GM12864 (cell line): ENCODE measurements at places on chromosomes 1 and 21.

DNA sequence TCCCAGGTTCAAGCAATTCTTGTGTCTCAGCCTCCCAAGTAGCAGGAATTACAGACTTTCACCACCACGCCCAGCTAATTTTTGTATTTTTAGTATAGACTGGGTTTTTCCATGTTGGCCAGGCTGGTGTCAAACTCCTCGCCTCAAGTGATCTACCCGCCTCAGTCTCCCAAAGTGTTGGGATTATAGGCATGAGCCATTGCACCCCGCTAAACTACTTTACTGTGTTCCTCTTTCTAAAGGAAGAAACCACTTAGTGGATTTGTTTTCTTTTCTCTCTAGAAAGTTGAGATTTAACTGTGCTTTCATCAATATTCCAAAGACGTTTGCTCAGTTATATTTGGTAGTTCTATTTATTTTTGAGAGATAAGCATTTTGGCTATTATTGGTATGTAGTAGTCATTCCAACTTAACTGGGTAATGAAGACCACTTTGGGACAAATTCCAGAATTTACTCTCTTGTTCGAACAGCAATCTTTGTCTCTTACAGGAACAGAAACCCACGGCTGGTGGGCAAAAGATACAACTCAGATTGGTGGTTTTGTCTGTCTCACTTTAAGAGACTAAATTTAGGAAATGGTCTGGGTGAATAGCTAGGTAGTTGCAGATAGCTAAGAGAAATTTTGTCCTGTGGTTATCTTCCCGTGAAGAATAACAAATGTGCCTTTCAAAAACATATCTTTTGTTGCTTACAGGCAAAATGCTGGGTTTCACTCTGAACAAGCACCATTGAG, 103.5 kb upstream of the CD55 start:
- DNase-seq, result no peak

GRCh38 chr1:239056940-239057339, 329.4 kb upstream of the CHRM3 start:
- DNase-seq, result no peak

- DNase-seq, result no peak
Observed at GRCh38 chr1:169741666-169742394, 8.0 kb upstream of the SELE start.

GRCh38 chr1:21604208-21604957, 64.8 kb downstream of the RAP1GAP start:
- DNase-seq, result no peak

DNA sequence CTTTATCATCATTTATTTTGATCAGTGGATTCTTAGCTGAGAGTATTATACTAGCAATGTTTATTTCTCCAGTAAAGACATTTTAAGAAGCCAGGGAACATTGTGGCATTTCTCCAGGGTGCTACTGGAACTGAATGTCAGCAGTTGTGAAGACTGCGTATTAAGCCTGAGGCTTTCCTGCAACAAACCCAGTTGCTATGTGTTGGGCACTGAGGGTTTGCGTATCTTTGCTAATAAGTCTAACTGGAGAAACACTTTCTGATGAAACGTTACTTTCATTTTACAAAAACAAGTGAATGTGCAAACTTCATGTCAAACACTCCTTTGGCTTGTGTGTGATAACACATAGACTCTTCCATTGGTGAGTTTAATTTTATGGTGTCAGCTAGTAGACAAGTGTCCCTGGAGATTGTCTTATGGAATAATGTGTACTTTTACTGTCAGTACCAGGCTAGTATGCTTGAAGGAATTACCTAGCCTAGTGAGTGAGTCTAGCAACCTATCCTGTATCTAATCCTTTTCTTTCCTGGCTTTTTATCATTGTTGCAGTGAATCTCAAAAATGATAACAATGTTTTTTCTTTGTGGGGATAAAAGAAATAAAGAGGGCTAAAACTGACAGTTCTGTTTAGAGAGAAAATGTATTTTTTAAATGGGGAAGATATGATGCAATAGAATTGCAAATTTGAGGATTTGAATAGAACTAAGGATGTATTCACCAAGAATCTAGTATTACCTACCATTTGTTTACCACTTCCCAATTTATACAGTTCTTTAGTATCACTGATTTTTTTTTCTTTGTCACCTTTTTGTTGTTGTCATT, 70.1 kb downstream of the MTR start:
- no peak for DNase-seq

GRCh38 chr1:33081554-33082305, 777 bp downstream of the AZIN2 start:
- no peak for DNase-seq

GRCh38 chr1:41175546-41175945, 66.6 kb downstream of the SCMH1 start:
- no peak for DNase-seq

DNA sequence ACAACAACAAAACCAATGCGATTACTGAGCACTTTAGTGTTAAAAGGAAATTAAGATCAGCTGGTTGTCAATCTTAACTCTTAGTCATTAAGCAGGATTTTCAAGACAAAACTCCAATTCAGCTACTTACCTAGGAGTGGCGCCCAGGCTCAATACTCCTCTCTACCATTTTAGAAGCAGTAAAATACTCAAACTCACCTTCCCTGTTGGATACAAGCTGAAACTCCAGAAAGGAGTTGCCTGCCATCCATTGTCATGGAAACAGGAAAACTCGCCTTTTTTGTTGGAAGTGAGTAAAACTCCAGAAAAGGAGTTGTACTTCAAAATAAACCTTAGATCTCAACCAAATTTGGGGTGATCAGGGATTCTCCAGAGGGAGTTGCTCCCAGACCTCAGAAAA, 127.0 kb upstream of the F3 start:
- no peak for DNase-seq

DNA sequence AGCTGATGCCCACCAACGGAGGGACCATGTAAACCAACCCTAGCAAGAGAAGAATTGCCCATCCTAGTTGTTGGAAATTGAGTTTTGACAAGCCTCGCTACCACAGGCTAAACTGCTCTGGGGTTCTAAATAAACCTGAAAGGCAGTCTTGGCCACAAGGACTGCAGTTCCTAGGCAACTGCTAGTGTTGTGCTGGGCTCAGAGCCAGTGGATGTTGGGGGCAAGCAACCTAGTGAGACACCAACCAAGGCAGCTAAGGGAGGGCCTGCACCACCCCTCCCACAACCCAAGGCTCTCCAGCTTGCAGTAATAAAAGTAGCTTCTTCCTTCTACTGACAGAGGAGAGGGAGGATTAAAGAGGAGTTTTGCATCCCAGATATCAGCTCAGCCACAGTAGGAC, 102.4 kb upstream of the PKN2 start:
- no peak for DNase-seq

DNA sequence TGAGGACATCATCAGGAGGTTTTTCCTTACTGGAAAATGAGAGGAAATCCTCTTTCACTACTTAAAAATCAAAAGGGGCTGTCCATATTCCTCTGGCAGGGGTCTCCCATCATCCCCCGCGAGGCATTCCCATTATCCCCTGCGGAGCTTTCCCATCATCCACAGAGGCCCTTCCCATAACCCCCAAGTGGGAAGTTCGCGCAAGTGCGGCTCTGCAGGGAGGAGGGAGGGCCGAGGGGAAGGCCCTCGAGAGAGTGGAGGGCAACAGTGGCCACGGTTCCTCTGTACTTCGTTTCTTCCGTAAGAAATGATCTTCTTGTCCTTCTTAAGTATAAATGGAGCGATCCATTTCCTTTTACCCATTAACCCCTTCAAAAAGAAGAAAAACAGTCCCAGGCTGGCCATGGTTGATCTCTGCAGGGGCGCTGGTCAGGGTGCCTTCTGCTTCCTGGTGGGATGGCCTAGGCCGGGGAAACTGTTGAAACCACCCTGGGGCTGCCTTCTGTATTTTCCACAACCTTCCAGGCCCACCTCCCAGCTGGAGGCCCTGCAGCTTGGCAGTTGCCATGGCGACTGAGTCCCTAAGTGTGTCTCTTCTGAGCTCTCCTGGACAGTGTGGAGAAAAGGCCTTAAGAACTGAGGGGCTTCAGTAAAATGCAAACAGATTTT, 3.6 kb upstream of the RSPH1 start:
- DNase-seq, result no peak

- no peak for DNase-seq
Observed at GRCh38 chr1:243526180-243526579, 270.3 kb downstream of the SDCCAG8 start.

DNA sequence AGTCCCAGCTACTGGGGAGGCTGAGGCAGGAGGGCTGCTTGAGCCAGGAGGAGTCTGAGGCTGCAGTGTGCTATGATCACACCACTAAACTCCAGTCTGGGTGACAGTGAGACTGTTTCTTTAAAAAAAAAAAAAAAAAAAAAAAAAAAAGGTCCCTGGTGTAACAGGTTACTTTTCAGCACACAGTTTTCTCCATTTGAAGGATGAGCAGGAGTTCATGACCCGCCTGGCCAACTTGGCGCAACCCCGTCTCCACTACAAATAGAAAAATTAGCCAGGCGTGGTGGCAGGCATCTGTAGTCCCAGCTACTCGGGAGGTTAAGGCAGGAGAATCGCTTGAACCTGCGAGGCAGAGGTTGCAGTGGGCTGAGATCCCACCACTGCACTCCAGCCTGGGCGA, 12.4 kb downstream of the HNRNPR start:
- DNase-seq, result no peak

DNA sequence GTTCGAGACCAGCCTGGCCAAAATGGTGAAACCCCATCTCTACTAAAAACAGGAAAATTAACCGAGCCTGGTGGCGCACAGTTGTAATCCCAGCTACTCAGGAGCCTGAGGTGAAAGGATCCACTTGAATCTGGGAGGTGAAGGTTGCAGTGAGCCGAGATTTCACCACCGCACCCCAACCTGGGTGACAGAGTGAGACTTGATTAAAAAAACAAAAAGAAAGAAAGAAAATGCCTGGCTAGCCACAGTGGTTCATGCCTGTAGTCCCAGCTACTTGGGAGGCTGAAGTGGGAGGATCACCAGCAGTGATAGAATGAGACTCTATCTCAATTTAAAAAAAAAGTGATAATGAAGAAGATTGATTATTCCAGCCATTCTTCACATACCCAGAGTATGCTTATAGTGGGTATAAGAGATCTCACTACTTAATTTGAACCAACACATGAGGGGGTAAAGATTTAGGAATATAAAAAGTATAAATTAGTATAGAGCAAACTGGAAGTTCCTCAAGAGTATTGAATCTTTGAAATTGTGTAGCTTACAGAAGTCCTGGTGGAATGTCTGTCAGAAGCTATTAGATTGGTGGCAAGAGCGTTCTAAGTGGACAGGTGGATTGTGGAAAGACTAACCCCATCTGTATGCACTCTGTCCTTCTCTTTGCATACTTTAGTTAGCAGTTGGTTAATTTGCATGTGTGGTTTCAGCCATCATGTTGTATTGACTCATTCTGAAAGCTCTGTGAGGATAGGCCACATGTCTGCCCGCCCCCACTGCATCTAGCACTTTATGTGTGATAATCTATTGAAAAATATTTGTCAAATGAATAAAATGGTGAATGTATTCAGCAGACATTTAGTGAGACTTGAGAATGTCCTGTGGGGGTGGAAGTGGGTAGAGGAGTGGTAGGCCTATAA, 25.0 kb downstream of the RLF start:
- DNase-seq, result peak; percentile 88

GRCh38 chr21:38816400-38816977, 10.8 kb downstream of the ETS2 start:
- no peak for DNase-seq

DNA sequence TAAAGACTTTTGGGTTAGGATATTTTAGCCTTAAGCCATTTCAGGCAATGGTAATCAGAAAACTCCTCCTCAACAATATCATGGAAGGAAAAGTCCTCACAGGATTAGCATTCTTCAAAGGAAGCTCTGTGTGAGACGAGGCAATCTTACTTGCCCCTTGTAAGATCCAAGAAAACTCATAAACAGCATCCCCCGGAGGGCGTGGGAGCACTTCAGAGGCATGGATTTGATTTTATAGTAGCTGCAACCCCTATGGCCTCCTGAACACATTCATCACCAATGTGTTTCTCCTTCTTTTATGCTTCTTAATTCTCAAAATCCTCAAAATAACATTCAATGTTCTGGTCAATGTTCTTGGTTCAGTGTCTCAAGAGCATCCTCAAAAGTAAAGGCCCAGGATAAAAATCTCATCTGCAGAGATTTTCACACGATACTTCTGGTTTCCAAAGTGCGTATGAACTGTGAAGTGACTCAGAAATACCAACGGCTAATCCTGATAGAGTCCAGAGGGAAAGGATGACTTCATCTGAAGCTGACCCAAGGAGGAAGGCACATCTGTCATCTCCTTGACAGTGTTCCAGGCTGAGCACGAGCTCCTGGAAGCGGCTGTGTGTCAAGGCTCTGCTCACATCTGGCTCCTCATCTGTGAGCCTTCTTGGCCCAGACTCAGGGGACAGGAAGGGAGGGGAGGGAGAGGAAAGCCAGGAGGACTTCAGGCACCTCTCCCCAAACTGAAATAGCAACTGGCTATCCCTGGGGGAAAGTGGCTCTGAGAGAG, 49.3 kb upstream of the PSEN2 start:
- DNase-seq, result no peak

DNA sequence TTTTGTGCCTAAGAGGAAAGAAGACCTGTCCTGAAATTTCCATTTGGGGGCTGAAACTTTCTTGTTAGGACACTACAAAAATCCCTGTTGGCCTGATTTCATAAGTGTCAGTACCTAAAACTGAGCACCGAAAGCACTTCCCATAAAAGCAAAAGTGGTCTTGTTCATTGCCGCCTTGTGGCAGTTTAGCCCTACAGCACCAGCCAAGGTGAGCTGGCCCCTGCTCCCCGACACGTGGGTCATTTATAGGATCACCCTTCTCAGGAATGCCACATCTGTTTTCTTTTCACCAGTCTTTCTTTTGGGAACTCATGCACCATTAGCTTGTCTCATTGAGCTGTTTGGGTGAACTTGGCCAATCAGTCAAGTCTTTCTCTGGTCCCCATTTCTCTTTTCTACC, 155.8 kb upstream of the KAZN start:
- no peak for DNase-seq

GRCh38 chr21:44514746-44515358, 25.1 kb downstream of the KRTAP10-1 start:
- DNase-seq, result no peak

GRCh38 chr21:31772674-31773555, 41.0 kb upstream of the SCAF4 start:
- DNase-seq, result peak; percentile 44

DNA sequence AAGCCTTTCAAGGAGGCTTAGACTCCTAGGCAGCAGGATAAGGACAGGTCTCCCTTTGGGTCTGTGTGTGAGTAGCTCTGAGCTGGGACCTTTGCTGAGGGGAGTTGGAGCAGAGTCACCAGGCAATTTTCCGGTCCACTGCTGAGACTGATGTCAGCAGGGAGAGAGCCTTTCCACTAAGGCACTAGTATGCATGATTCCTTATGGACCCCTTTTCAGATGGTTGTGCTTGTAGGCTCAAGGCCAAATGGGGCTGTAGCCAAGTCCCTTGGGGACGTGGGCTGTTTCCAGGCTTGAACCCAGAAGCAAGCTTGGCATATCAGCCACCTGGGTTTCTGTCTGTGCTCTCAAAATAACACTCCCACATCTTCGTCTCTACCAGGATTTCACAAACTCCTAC, 73.0 kb downstream of the CCDC18 start:
- no peak for DNase-seq

DNA sequence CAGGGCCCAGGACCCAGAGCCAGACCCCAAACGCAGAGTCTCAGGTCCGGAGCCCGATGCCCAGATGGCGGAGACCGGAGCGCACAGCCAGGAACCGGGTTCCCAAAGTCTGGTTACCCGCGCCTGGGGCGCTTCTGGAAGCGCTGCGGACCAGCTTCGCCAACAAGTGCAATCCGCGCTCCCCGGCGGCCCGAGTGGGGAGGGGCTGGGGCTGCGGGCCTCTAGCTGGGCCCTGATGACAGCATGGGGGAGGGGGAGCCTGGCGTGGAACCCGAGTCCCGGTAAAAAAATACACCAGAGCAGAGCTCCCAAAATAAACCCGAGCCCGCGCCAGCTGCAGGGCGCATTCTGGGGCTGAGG, 494 bp downstream of the NT5C1A start:
- no peak for DNase-seq
